ENCODE measurements at places on chromosomes 11 and 22.
A peak's percentile ranks its signal among the peaks of the same experiment; 100 is the strongest.

GRCh38 chr11:77801477-77801876 lies 19.0 kb downstream of the RSF1 start:
- DNase-seq, result no peak

DNA sequence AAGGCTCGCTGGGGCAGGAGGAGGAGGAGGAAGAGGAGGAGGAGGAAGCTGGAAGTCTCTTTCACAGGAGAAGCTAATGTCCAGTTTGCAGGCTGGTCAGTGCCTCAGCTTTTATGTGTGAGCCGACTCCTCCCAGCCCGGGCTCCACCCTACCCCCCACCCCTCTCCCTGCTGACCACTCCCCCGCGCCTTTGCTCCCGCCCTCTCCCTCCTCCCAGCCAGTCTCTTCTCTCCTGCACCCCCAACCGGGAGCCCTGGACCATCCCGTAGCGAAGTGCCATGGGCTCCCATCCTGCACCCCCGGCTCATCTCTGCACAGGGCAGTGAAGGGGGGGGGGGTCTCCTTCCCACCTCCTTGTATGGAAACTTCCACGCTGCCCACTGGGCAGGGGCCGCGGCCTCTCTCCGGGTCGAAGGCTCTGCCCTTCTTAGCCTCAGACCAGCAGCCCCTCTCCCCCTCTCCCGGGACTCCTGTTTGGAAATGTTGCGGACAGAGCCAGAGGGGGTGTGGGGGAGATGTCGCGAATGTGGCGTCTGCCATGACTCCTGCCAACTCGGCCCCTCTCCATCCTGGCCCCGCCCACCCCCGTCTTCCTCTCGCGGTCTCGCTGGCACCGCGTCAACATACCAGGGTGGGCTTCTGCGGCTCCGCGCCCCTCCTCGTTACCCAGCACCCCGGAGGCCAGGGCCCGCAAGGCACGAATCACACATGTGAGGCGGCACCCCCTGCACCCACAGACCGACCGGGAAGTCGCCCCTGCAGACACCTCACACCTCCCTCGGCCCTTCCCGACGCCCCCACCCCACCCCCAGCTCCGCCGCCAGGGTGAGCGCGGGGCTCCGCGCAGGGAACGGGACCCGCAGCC lies 1.8 kb downstream of the IGF2 start:
- no peak for DNase-seq

GRCh38 chr11:65552388-65552951 lies 5.7 kb downstream of the LTBP3 start:
- no peak for DNase-seq

GRCh38 chr22:42473484-42474193 lies 41.4 kb upstream of the NFAM1 start:
- DNase-seq, result peak; percentile 23

- no peak for DNase-seq
These were observed 770.6 kb downstream of the FAM181B start for GRCh38 chr11:81963018-81963417.

DNA sequence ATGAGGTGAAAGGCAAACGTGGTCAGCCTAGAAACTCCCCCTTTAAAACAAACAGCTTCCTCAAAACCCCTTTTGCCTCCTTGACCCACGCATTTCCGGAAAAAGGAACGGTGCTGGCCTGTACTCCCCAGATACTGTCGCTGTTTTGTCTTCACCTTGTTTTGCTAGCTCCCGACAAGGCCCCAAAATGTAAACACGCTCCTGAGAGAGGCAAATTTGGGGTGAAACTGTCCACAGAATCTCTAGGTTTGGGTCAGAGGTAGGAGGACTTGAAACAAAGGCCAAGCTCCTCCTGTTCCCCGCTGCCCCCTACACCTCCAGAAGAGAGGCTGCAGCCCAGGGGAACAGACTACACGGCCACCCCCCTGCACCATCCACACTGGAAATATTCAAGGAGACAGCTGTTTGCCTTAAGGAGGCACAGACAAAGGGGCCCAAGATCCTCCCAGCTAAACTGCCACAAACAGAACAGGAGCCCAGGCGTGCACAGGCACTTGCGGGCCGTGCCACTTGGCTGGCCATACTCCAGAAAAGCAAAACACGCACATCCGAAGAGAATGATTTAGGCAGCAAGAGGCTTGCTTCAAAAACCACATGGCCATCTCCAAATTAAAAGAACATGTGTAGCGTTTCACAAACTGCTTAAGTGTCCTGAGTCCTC lies 160.5 kb upstream of the GRK3 start:
- DNase-seq, result no peak

- no peak for DNase-seq
These were observed 62.2 kb downstream of the MICAL2 start for GRCh38 chr11:12172493-12173013.

GRCh38 chr11:89487016-89487415 lies 4.2 kb downstream of the NOX4 start:
- DNase-seq, result no peak

- DNase-seq, result no peak
These were observed 2.6 kb upstream of the P2RY6 start for GRCh38 chr11:73269459-73270015.

DNA sequence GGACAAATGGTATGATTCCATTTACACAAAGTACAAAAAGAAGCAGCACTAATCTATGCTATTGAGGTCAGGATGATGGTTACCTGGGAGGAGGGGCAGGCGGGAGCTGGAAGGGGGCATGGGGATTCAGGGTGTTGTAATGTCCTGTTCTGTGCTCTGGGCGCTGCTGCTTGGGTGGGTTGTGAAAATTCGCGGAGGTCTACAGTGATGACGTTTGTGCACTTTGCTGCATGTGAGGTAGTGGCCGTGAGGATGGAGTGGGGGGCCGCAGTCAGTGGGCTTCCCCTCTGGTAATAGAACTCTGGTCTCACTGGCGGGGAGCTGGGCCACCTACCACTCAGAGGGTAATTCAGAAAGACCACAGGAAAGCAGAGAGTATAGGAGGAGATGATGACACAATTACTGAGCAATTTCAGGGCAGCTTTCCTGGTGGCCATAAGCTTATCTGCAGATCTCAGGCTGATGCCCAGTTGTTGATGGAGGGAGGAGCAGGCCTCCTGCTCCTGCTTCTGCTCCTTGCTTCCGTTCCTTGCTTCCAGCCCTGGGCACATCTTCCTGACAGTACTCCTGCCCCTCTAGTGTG lies 121.5 kb downstream of the CEP164 start:
- DNase-seq, result no peak

- peak; percentile 62 for DNase-seq
These were observed 1.1 kb upstream of the ATG16L2 start for GRCh38 chr11:72812967-72813739.

GRCh38 chr11:45994371-45995341 lies 72.2 kb downstream of the LARGE2 start:
- DNase-seq, result no peak

DNA sequence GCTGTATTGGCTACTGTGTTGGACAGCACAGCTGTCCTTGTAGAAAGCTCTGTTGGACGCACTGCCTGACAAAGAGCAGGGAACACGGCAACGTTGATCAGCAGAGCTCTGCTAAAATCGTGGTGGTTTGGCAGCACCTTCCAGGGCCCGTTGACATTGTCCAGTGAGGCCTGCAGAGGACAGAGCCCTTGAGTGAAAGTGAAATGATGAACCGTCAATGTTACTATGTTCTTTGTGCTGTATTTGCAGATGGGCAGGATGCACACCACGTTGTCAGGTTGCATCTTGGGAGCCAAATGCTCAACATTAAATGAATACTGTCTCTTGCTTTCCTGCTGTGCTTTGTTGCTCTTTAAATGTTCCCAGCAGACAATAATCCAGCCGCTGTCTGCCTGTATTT lies 69.7 kb downstream of the NELL1 start:
- no peak for DNase-seq

- no peak for DNase-seq
These were observed 33.1 kb upstream of the CBX7 start for GRCh38 chr22:39185601-39186012.

All from activated CD4-positive, alpha-beta T cell treated with anti-CD3 and anti-CD28 coated beads for 4 hours (primary cell).